Chondrocyte (in vitro differentiated cells): ENCODE measurements at places on chromosomes 12 and 14. TPM values are rescaled to one million over a fixed set of nuclear protein-coding genes. Genes with fewer than 3 reads are reported as not detected.
A peak's percentile ranks its signal among the peaks of the same experiment; 100 is the strongest.

Gene NEK9
- total RNA-seq: 63.3 to 109 TPM (median 65.4 TPM) in 3 replicates

Gene LIN52
- 6.6 to 9.3 TPM (median 7.5 TPM) in 3 replicates for total RNA-seq

Gene CD163L1
- 1.0 to 5.2 TPM (median 3.8 TPM) in 3 replicates for total RNA-seq

Gene ACOT6
- total RNA-seq: not detected in 3 replicates

GRCh38 chr12:53809005-53809404 lies 57.2 kb upstream of the CISTR start:
- no peaks in the 10 kb centered on the region for H3K4me1 ChIP-seq
- H3K27me3 ChIP-seq: peaks cover 34% of the 10 kb centered on the region
- H3K36me3 ChIP-seq: no peaks in the 10 kb centered on the region
- H3K4me3 ChIP-seq: no peak overlapping the region
- no peak for DNase-seq

DNA sequence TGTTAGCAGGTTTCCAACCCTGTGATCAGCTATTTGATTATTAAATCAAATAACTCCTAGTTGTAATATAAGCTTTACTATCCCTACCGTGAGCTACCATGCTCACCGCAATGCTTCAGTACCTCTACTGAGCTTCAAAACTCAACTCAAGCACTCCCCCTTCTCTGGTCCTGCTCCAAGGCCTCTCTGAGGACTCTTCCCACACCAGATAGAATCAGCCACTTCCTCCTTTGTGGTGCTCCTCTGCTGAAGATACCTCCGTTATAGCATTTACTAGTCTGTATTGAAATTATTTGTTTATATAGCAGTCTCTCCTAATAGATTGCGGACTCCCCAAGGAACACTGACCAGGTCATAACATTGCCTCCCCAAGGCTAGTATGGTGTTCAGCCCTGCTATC lies 17.5 kb downstream of the AREL1 start:
- DNase-seq: no peak
- no peaks in the 10 kb centered on the region for H3K27me3 ChIP-seq

DNA sequence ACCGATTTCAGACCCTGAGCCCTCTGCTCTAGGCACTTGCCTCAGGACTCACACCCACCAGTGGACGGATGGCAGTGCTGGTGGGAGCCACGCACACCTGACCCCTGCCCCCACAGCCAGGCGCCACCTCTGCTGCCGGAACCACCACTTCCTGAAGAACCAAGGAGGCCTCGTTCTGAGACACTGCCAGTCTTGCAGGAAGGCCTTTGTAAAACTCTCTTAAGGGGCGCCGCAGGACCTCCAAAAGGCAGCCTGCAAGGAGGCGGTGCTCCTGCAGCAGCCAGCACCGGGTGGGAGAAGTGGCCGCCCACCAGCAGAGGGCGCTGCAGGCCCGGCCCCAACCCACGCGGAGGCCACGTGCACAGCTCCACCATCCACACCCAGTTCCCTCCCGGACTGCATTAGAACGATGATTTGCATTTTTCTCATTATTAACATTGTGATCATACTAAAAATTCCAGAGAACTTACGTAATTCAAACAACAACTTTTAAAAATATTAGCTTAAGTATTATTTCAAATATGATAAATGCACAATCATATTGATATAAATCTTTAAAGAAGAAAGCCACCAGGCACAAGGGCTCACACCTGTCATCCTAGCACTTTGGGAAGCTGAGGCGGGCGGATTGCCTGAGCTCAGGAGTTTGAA lies 12.8 kb downstream of the STX2 start:
- H3K27me3 ChIP-seq: no peaks in the 10 kb centered on the region
- no peak overlapping the region for H3K4me3 ChIP-seq
- peaks cover 3% of the 10 kb centered on the region for H3K36me3 ChIP-seq
- no peak for DNase-seq
- H3K27ac ChIP-seq: no peak overlapping the region
- peaks cover 38% of the 10 kb centered on the region for H3K4me1 ChIP-seq

DNA sequence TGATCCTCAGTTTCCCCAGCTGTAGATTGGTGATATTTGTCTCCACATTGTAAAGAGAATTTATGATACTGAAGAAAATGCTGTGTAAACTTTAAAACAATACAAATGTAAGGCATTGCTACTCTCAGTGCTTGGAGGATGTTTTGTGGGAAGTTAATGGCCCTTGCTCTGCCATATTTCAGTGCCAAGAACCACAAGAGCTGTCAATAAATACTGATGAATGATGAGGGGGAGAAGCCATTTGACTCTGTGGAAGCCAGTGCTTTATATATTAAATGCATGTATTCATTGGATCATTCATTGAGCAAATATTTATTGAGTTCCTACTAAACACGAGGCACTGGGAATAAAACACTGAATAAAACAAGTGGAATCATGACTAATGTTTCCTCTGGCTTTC lies 30.8 kb downstream of the CACNA1C start:
- H3K27ac ChIP-seq: peak overlapping the region; percentile 58
- H3K36me3 ChIP-seq: peaks cover 3% of the 10 kb centered on the region
- peaks cover 66% of the 10 kb centered on the region for H3K4me1 ChIP-seq

GRCh38 chr12:93892423-93893268 lies 215.5 kb downstream of the CRADD start:
- peaks cover 25% of the 10 kb centered on the region for H3K4me1 ChIP-seq
- no peaks in the 10 kb centered on the region for H3K36me3 ChIP-seq
- H3K4me3 ChIP-seq: no peak overlapping the region

GRCh38 chr12:121251838-121252237 lies 41.9 kb downstream of the P2RX4 start:
- no peaks in the 10 kb centered on the region for H3K4me1 ChIP-seq
- H3K4me3 ChIP-seq: no peak overlapping the region
- no peak for DNase-seq
- H3K27ac ChIP-seq: no peak overlapping the region
- no peaks in the 10 kb centered on the region for H3K27me3 ChIP-seq

DNA sequence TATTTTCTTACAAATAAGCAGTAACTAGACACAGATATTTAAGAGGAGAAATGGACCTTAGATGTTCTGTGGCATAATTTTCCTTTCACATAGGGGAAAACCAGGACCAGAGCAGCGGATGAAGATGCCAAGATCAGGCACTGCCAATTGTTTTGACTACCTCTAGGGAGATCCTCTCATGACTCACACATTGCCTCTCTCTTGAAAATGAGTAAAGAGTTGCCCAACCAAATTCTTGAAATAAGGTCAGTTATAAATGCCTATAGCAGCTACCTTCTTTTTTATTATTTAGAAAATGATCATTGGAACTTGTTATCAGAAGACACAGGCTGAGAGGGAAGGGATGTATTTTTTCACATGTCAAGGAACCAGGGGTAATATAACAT lies 263.4 kb upstream of the PLEKHG7 start:
- no peak for DNase-seq
- H3K27ac ChIP-seq: no peak overlapping the region
- no peak overlapping the region for H3K4me3 ChIP-seq
- H3K4me1 ChIP-seq: peaks cover 20% of the 10 kb centered on the region
- H3K27me3 ChIP-seq: no peaks in the 10 kb centered on the region

DNA sequence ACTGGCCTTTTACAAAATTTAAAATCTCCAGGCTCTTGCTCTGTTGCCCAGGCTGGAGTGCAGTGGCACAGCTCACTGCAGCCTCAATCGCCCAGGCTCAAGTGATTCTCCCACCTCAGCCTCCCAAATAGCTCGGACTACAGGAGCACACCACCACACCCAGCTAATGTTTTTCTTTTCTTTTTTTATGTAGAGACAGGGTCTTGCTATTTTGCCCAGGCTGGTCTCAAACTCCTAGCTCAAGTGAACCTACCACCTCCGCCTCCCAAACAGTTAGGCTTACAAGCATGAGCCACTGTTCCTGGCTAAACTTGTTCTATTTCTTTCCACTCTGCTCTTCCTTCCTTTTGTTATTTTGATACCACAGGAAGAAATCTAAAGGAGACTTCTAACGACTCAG lies 15.2 kb downstream of the SYNJ2BP start:
- no peaks in the 10 kb centered on the region for H3K27me3 ChIP-seq
- H3K4me3 ChIP-seq: no peak overlapping the region
- no peak overlapping the region for H3K27ac ChIP-seq
- DNase-seq: no peak

DNA sequence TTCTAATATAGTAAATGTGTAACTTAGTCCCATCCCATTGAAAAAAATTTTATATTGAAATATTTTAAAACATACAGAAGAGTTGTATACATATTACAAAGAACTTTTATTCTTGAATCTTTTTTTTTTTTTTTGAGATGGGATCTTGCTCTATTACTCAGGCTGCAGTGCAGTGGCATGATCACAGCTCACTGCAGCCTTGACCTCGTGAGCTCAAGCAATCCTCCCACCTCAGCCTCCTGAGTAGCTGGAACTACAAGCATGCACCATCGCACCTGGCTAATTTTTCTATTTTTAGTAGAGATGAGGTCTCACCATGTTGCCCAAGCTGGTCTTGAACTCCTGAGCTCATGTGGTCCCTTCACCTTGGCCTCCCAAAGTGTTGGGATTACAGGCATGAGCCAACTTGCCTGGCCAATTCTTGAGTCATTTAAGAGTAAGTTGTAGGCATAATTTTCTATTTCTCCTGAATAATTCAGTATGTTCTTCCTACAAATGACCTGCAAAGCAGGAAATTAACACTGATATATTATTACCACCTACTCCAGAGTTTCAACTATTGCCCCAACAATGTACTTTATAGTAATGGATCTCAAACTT lies 153.0 kb upstream of the BMP4 start:
- H3K36me3 ChIP-seq: no peaks in the 10 kb centered on the region
- no peaks in the 10 kb centered on the region for H3K27me3 ChIP-seq
- no peak overlapping the region for H3K27ac ChIP-seq
- DNase-seq: no peak
- H3K4me1 ChIP-seq: peaks cover 51% of the 10 kb centered on the region
- H3K4me3 ChIP-seq: no peak overlapping the region

- peaks cover 32% of the 10 kb centered on the region for H3K4me1 ChIP-seq
- H3K4me3 ChIP-seq: no peak overlapping the region
- H3K27me3 ChIP-seq: no peaks in the 10 kb centered on the region
- H3K27ac ChIP-seq: peak overlapping the region; percentile 77
- no peaks in the 10 kb centered on the region for H3K36me3 ChIP-seq
Measured at GRCh38 chr14:22190411-22191191, 398.4 kb downstream of the DAD1 start.

DNA sequence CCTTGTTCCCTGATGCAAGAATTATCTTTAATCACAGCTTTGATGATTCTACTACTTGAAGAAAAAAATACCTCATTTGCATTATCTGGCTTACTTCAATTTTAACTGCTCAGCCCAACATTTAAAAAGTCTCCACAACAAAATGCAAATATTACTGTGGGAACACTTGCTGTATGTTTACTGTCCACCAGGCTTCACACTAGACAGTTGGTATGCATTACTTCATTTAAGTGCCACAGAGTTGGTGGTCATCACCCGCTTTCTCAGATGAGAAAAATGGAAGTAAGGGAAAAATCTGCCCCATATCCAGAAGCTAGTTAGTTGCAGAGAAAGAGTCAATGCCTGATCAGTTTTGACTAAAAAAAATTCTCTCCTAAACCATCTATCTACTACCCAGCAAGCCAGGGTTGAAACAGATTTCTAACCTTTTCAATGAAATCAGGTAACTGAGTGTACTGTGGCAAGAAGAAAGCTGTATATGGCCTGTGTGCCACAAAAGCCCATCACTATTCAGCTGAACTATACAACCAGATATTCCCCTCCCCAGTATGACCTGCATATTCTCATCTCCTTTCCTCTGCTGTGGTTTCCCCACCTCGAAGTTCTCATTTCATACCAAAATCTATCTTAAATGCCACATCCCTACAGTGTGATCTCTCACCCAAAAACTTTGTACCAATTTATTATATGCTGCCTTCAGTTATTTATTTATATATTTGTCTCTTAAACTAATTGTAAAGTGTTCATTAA lies 90.3 kb downstream of the ATP2B1 start:
- H3K4me1 ChIP-seq: peaks cover 9% of the 10 kb centered on the region
- H3K36me3 ChIP-seq: peaks cover 12% of the 10 kb centered on the region
- no peak for DNase-seq
- no peaks in the 10 kb centered on the region for H3K27me3 ChIP-seq
- H3K4me3 ChIP-seq: no peak overlapping the region

- H3K27ac ChIP-seq: no peak overlapping the region
- H3K36me3 ChIP-seq: no peaks in the 10 kb centered on the region
- H3K4me1 ChIP-seq: no peaks in the 10 kb centered on the region
- no peak for DNase-seq
- no peak overlapping the region for H3K4me3 ChIP-seq
- peaks cover 28% of the 10 kb centered on the region for H3K27me3 ChIP-seq
Measured at GRCh38 chr14:99075061-99075460, 196.9 kb downstream of the BCL11B start.

GRCh38 chr12:26406391-26406790 lies 211.0 kb downstream of the SSPN start:
- peaks cover 10% of the 10 kb centered on the region for H3K36me3 ChIP-seq
- H3K27me3 ChIP-seq: no peaks in the 10 kb centered on the region
- no peak overlapping the region for H3K4me3 ChIP-seq
- H3K4me1 ChIP-seq: no peaks in the 10 kb centered on the region
- no peak overlapping the region for H3K27ac ChIP-seq
- no peak for DNase-seq

DNA sequence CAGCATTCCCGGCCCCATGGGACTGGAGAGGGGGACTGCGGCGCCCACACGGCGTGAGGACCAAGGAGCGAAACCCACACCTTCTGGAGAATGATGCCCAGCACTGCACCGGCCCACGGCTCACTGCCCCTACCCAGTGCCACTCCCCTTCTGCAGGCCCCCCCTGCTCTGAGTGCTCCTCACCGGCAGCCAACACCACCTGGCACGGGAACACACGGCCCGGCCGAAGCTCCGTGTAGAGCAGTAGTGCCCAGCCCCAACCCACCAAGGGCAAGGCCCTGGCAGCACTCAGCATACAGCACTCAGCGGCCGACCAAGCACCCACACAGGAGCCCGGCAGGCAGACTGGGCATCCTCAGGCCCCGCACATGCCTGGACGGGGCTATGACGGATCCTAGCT lies 13.4 kb downstream of the BTBD6 start:
- H3K27me3 ChIP-seq: no peaks in the 10 kb centered on the region
- no peaks in the 10 kb centered on the region for H3K36me3 ChIP-seq
- H3K27ac ChIP-seq: no peak overlapping the region
- H3K4me3 ChIP-seq: no peak overlapping the region

GRCh38 chr14:71533390-71533789 lies 398.8 kb upstream of the RGS6 start:
- peaks cover 4% of the 10 kb centered on the region for H3K36me3 ChIP-seq
- H3K27me3 ChIP-seq: no peaks in the 10 kb centered on the region
- H3K4me3 ChIP-seq: no peak overlapping the region
- peaks cover 83% of the 10 kb centered on the region for H3K4me1 ChIP-seq
- H3K27ac ChIP-seq: peak overlapping the region; percentile 90
- no peak for DNase-seq

DNA sequence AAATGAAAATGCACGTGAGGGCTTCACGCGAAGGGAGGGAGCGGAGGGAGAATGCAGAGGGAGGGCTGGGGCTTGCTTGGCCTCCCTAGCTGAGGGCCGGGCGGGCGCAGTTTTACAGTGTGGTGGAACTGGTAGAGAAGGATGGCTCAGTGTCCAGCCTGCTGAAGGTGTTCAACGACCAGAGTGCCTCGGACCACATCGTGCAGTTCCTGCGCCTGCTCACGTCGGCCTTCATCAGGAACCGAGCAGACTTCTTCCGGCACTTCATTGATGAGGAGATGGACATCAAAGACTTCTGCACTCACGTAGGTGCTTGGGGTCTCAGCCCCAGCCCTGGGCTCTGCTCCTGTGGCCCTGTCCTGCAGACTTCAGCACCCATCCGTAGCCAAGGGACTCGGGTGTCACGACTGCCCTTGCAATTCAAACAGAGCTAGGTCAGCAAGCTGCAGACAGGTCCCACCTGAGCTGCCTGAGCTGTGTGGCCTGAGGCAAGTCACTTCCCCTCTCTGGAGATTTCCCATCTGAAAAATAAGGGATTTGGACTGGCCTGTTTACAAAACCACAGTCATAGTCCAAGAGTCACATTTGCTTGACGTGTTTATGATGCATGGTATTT lies 18.4 kb downstream of the OTUB2 start:
- H3K4me1 ChIP-seq: no peaks in the 10 kb centered on the region
- no peak overlapping the region for H3K27ac ChIP-seq
- H3K4me3 ChIP-seq: no peak overlapping the region
- no peaks in the 10 kb centered on the region for H3K27me3 ChIP-seq
